ENCODE measurements at places on chromosomes 5 and 9.

DNA sequence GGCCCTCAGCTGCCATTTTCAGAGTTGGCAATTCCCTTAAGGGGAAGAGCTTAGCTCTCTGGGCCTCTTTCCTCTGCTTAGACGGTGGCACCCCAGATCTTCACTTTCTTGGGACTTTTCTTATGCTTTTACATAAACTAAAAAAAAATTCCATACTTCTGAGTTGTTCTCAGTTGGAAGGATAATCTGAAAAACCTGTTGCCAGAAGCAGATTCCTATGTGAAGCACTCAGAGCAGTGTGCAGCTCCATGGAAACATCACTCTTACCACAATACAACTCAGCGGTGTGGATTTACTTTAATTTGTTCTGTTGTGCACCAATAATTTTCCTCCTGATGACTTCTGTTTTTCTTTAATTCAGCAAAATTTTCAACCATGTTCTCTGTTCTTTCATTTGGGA, 44.1 kb upstream of the MROH2B start:
- no peak for DNase-seq

GRCh38 chr5:132546108-132546507, 2.8 kb upstream of the IL5 start:
- DNase-seq, result no peak

- DNase-seq, result no peak
These were observed 91.8 kb upstream of the MTAP start for GRCh38 chr9:21710548-21711191.

DNA sequence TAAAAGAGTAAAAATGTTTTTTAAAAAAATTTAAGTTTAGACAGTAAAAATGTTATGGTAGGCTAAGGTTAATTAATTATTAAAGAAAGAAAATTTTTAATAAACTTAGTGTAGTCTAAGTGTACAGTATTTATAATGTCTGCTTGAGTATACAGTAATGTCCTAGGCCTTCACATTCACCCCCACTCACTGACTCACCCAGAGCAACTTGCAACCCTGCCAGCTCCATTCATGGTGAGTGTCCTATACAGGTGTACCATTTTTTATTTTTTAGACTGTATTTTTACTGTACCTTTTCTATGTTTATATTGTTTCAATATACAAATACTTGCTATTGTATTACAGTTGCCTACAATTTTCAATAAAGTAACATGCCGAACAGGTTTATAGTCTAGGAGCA, 234.1 kb downstream of the AUH start:
- DNase-seq, result no peak

- DNase-seq, result no peak
These were observed 228.3 kb upstream of the C9orf72 start for GRCh38 chr9:27801545-27801944.

DNA sequence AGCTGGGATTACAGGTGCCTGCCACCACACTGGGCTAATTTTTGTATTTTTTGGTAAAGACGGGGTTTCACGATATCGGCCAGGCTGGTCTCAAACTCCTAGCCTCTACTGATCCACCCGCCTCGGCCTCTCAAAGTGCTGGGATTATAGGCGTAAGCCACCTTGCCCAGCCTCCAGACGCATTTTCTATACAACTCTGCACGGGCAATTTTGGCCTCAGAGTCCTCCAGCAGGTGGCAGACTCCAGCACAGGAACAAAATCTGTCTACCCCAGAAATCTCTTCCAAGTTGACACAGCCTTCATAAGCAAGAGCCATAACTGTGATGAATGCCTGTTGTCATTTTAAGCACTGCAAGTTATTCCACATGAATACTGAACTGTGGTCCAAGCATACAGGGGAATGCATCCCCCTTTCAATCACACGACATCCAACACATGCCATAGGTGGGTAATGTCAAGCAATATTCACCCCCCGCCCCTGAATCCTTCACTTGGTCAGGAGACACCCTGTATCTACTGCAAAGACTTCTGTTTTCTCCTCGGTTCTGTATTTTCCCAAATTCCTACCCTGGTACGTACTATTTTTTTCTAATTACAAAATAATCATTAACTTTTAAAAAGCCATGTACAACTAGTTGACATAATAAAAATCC, 50.8 kb downstream of the ALDH7A1 start:
- DNase-seq, result no peak

DNA sequence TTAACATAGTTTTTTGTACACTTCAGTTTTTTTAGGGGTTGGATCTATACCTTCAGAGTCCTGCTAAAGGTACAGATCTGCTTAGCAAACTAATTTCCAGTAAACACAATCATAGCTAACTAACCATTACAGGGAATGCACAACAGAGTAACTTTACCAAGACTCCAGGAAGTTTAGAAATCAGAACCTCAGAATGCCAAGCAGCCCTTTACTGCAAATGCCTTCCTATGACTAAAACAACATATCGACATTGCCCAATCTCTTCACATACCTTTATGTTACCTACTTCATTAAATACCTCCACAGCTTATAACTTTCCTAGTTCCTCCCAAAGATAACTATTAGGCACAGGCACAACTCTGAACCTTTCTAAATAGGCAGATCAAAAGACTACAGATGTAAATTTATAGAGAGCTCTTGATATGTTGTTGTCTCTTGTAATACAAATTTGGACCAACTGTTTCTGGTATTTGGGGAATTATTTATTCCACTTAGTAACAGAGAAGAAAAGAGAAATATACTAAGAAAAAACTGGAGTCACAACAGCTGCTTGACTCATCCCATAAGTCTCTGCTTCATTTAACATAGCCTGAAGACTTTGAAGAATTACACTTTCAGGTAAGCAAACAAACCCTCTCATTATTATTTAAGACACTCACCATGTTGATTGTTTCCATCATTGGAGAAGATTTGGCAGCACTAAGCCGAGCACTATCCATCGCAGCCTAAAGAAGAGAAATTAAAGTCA, 46.0 kb upstream of the OR2K2 start:
- no peak for DNase-seq

- DNase-seq, result no peak
These were observed 428.6 kb downstream of the DMAC1 start for GRCh38 chr9:7370988-7371387.

GRCh38 chr5:58803056-58803455, 220.2 kb downstream of the RAB3C start:
- DNase-seq, result no peak

- no peak for DNase-seq
These were observed 14.4 kb downstream of the PDE6A start for GRCh38 chr5:149930043-149930748.

- no peak for DNase-seq
These were observed 290.4 kb upstream of the NR4A3 start for GRCh38 chr9:99531313-99531712.

DNA sequence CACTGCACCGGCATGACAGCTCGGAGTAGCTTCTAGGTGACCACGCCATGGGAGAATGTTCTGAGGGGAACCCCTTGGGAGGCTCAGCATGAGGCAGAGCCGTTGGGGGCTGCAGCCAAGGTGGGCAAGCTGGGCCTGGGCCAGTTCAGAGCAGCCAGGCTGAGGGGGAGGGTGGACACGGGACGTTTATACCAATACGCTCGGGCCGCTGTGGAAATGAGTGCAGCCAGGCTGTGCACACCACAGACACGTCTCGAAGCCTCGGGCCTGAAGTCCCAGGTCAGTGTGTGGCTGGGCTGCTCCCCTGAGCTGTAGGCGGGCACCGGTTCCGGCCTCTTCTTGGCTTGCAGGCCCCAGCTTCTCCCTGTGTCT, 28.9 kb upstream of the SLC12A7 start:
- no peak for DNase-seq

DNA sequence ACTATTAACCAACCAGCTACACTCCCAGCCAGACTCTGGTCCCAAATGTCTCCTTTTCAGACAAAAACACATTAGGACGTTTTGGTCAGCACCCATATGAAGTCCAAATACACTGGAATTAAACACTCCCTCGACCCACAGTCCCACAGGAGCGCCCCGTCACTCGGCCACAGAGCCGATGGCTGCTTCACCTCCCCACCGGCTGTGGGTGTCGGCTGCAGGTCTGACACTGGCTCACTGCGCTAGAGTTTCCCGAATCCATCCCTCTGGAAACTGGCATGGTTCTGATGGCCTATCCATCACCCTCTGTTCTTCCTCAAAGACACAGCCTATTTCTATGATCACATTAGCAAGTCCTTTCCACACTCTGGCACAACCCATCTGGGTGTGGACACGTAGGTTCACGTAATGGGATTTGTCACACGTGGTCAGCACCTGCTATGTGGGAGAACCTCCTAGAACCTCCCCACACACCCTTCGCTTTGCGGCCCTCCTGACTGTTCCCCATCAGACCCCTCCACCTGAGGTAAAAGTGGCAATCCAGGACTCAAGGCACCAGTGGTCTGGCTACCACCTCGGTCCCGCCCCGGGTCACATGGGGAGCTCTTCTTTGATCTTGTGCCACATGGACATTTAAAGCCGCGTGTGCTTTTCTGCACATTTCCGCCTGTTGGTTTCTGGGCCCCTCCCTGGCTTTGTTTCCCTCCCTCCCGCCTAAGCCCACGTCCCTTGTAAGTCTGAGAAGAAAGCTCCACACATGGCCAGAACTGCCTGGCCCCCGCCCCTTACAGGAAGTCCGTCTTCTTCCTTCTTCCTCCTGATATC, 131.1 kb upstream of the PHYKPL start:
- DNase-seq, result no peak

DNA sequence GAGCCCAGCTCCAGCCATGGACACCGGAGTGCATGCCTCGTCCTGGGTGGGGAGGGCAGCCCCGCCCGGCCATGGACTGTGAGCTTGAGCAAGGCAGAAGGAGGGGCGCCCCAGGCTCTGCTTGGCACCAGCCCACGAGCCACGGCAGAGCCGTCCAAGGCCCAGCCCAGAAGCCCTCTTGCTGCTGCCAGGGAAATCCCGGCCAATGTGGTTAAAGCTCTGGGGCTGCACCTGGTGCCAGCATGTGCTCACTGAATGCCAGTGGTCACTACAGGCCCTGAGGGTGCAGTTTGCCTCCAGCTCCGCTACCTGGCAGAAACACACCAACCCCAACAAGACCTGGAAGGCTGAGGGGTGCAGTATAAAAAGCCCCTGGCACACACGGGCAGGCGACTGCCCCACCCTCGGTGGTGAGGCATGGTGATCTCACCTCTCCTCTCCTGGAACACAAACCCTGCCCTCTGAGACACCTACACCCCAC, 11.8 kb downstream of the BRD3 start:
- no peak for DNase-seq

DNA sequence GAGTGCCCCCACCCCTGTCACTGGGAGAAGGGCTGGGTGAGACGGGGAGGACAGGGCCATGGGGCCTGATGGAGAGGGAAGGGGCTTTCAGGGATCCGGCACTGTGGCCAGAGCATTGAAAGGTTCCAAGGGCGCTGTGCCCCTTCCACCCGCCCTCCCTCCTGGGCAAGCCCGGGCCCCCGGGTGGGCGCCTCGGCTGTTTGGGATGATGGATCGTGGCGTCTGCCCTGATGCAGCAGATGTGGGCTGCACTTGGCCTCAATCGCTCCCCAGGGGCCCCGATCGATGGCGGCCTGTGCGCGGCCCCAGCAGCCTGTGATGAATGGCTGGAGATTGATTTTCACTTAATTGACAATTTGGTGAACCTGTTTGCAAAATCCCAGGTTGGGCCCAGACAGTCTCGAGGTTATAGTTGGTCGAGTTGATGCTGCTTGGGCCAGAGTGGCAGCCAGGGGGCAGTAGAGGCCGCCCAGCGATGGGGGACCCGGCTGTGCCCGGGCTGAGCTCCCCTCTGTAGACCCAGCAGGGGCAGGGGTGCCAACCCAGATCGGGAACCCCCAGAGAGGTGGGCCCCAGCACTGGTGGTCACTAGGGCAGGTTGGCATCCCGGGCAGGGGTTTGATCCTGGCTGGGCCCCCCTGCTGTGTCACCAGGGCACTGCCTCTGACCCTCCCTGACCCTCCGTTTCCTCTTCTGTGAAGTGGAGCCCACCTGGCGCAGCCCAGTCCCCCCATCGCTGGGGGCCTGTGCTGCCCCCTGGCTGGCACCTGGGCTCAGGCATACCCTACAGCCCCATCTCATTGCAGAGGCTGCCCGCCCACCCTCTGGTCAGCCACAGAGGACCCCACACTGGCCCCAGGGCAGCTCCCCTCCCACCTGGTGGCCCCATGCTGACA, 34.7 kb downstream of the LHX3 start:
- peak; percentile 6 for DNase-seq

- no peak for DNase-seq
These were observed 5.8 kb upstream of the KLHL3 start for GRCh38 chr5:137741718-137742117.

GRCh38 chr5:124783794-124784193, 37.4 kb upstream of the ZNF608 start:
- no peak for DNase-seq

DNA sequence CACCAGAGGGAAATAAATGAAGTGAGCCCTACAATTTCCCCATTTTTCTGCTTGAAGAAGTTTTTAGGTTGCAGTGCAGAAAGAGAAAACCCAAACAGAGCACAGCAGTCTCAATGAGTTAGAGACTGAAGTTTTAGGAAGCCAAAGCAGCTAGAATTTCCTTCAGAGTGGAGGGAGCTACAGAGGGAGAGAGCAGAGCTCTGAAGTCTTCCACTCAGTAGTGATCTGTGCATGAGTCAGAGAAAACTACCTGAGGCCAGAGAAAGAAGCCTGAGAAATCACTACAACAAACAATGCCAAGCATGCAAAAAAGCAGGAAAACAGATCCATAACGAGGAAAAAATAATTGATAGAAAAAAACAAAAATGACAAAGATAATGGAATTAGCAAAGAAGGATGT, 17.9 kb upstream of the NDUFB6 start:
- no peak for DNase-seq

DNA sequence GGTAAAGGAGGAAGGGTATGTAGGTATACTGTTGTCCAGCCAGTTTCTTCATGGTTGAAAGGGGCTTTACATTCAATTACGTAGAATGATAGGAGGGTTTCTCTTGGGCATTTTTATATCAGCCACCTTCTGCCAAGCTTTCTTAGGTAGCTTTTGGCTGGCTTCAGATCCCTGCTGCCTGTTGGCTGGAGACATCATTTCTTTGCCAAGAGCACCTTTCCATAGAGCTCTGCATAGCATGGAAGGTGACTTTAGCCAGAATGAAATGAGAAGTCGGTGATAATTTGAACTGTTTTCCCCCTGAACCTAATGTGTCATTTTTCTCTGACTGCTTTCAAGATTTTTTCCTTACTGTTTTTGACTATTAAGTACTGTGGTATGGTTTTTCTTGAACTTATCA, 26.9 kb downstream of the TMEFF1 start:
- no peak for DNase-seq
